Lung microvascular endothelial cell (primary cell): ENCODE measurements at places on chromosomes 6 and 20.

DNA sequence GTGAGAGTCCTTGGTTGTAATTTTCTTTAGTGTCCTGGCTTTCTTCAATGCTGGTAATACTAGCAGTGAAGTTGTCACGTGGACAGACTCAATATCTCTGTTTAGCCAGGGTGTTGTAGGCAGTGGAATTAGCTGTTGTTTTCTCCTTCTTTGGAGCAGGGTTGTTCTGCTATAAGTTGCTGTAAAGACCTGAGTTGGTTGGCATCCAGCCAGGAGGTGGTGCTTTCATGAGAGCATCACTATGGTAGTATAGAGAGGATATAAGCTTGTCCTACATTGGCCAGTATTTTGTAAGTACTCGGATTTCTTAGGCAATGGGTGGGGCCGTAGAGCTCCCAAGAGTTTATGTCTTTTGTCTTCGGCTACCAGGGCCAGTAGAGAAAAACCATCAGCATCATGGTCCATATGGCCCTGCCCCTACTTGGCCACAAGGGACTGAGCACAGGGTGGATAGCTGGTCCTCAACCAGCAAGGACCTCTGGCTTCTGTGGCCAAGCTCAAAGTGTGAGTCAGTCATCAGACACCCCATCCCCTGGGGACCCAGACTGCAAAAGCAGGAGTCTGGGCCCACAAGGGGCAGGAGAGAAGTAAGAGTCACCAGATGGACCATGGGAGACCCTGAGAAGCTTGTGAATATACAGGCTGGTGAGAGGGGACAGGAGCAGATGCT lies 127.9 kb upstream of the NXT1 start:
- no peak for DNase-seq

DNA sequence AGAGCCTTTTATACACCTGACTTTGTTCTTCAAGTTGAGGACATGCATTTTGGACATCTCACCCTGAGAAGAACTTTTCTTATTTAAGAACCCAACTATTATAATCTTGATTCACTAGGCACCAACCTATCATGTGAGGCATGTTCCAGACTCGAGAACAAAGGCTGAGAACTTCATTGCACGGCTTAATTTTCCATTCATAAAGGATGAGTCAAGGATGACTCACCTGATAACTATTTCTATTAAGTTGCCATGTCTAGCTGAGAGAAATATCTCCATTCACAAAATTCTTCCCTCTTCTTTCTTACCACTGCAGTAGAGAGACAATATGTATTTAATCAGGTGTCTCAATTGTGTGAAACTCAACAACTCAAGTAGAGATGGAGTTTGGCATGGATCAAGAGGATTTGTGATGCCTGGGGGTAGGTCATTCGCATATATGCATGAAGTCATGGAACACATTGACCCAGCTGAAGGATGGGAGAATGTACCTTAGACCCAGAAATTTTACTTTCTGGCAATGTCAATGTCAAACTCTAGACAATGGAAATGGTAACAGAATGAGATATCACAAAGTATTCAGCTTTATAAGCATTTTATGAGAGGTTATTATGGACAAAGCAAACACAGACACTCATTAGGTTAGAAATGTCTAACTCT lies 208.7 kb upstream of the PRND start:
- DNase-seq: peak; percentile 89

GRCh38 chr6:163289447-163289846 lies 125.1 kb upstream of the QKI start:
- DNase-seq: no peak

GRCh38 chr6:116392132-116393013 lies 21.6 kb downstream of the DSE start:
- DNase-seq: peak; percentile 82

DNA sequence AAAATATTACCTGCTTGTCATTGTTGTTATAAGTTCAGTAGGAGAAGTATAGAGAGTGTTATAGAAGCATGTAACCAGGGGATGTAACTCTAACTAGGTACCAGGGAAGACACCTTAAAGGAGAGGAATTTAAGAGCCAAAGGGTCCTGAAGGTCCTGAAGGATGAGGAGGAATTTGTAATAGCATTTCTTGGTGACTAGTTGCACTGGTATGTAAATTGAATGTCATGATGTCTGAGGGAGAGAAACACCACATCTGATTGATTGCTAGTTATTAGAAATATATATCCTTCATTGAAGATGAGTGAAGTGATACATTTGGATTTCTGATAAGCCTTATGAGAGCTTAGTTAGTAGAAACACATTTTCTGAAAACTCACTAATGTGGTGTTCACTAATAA lies 643.8 kb downstream of the RFPL4B start:
- peak; percentile 7 for DNase-seq

DNA sequence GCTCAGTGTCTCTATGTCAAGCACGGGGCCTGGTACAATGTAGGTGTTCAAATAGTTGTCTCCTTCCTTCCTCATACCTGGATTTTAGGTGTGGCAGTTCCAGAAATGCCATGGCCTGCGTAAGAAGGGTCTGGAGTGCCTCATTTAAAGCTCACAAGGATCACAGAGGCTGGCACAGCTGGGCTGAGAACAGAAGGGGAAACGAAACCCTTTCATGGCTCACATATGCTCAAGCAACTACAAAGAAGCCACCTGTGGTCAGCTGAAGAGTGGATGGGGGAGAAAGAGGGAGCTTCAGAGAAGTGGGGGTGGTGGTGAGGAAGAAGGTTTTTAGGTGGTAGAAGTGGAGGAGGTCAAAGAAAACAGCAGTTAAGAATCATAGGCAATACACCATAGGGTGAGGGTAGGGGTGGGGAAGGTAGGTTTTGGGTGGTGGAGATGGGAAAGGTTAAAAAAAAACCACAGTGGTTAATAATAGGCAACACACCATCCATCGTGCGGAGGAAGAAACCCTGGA lies 17.0 kb upstream of the TOP1 start:
- DNase-seq: no peak

GRCh38 chr6:12185081-12185673 lies 105.0 kb upstream of the EDN1 start:
- no peak for DNase-seq

- DNase-seq: no peak
Measured at GRCh38 chr20:8997701-8998117, 71.2 kb upstream of the PLCB4 start.

DNA sequence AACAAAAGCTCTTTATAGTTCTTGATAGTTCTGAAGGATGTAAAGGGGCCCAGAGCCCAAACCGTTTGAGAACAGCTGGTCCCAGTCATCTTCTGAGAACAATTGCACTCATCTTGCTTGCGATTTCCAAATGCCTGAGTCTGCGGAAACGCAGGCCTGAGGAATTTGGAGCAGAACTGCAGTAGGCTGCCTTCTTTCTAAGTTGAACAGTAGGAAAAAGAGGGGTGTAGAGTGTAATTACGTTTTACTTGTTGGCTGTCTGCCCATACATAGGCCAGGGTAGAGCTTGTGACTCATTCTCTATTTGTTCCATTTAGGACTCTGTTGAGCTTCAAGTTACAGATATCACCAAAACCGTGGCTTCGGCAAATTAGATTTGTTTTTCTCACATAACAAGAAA lies 42.0 kb upstream of the KIF16B start:
- DNase-seq: peak; percentile 21
